ENCODE measurements at places on chromosomes 13 and 19.

- DNase-seq = no peak
Observed at GRCh38 chr13:102815788-102816187, 16.9 kb downstream of the BIVM start.

DNA sequence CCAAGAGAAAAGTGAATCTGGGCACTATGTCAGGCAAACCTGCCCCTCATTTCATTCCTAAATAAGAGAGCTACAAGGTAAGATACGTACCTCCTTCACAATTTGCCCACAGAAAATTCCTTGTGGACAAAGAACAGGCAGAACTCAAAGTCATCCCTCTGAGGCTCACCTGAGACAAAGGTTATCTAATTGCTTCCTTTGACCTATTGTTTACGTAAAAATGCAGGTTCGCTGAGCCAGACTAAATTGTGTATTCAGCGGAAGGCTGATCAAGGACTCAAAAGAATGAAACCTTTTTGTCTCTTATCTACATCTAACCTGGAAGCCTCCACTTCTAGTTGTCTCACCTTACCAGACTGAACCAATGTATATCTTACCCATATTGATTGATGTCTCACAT lies 213.3 kb downstream of the POSTN start:
- DNase-seq = no peak

- peak; percentile 44 for DNase-seq
Observed at GRCh38 chr13:30752201-30752797, 17.0 kb downstream of the ALOX5AP start.

GRCh38 chr13:43389573-43389972 lies 366.2 kb downstream of the DNAJC15 start:
- peak; percentile 57 for DNase-seq

DNA sequence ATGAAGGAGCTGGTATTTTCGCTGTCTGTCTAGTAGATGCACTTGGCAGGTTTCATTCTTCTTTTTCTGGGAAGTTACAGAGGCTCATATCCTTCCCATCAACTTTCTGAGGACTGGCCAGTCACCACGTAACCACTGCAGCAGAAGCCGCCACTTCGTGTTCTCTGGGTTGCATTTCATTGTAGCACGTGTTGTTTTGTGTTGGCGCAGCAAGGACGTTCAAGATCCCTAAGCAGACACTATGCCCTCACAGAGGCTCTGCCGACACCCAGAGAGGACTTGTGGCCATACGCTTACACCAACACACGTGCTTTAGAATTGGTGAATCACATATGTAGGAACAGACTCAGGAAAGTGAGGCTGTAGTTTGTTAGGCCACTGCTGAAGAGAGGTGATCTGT lies 42.2 kb upstream of the TEX29 start:
- DNase-seq = no peak

- no peak for DNase-seq
Observed at GRCh38 chr13:91085127-91085526, 262.4 kb upstream of the MIR17HG start.

DNA sequence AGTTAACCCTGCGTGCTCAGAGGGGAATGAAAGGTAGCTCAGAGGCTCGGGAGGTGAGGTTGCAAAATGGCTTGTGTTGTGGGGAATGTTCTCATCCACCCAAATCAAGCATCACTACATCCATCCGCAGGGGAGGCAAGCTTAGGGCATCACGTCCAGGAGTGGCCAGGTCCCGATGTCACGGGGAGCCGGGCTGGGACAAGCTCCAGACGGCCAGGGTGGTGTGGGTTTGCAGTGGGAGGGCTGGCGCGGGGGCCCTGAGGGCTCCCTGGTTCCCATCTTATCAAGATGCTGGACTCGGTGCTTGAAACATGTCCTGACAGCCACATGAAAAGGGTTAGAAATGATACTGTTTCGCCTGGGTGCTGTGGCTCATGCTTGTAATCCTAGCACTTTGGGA lies 25.8 kb downstream of the EPN1 start:
- DNase-seq = no peak

GRCh38 chr19:911197-912033 lies 1.6 kb downstream of the R3HDM4 start:
- no peak for DNase-seq

DNA sequence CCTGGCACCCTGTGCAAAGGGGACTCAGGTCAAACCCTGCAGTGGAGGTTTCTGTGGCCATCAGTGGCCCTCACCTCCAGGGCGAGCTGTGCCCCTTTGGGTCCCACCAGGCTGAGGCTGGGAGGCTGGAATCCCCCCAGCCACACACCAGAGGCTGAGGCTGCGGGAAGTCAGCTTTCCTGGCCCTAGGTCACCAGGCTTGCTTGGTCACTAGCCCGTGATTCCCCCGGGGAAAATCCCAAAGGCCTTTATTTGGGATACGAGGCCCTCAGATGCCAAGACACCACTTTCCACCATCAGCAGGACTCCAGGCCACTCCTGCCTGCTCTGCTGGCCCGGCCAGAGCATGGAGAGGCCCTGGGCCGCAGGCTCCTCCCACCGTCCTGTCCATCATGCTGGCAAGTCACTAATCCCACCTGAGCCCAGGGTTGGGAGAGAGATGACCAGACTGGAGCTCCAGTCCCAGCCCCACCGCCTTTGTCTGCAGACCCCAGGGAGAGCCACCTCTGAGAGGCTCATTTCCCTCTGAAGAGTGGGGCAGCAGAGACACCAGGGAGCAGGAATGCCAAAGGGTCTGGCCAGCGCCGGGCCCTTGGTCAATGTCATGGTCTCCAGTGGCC lies 4.7 kb downstream of the NKPD1 start:
- no peak for DNase-seq

GRCh38 chr13:32232263-32232662 lies 82.9 kb downstream of the ZAR1L start:
- no peak for DNase-seq

GRCh38 chr13:83297586-83298290 lies 584.5 kb downstream of the SLITRK1 start:
- peak; percentile 39 for DNase-seq

- no peak for DNase-seq
Observed at GRCh38 chr19:482186-483041, 13.9 kb upstream of the MADCAM1 start.

GRCh38 chr19:35054626-35055025 lies 13.1 kb downstream of the HPN start:
- DNase-seq = no peak

DNA sequence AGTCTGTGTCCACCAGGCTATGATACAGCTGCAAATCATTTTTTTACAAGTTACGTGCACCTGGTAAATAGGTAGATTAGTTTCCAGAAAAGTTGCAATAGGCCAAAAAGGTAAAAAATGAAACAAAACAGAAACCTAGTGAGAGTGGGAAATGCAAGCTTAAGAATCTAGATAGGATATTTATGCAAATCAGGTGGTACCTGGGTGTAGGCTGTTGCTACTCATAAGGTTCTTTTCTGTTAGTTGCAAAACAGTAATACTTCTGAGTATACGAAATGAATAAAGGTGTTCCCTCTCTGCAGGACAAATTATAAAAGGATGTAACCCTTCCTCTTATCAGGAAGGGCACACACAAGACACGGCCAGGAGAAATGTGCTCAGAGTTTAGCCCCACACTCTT lies 97.9 kb downstream of the UGGT2 start:
- DNase-seq = no peak

- no peak for DNase-seq
Observed at GRCh38 chr19:1132552-1133383, 29.0 kb downstream of the GPX4 start.

- DNase-seq = peak; percentile 47
Observed at GRCh38 chr19:16185768-16186123, 536 bp downstream of the FAM32A start.

DNA sequence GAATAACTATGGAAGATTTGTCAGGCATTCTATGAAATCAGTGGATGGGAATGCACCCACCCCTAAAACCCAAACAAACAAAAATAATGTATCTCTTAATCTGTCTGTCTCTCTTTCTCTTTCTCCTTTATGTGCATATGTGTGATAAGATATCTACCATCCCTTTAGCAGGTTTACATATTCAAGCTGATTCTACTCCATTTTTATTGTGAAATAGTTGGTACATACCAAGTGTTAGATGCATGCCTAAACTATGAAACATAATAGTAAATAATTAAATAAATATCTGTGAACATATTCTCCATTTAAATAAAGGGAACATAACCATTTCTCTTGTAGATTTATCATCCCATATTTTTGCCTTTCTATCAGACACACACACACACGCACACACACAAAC lies 121.8 kb upstream of the PCDH9 start:
- peak; percentile 69 for DNase-seq

GRCh38 chr13:66089711-66090110 lies 1140.4 kb downstream of the PCDH9 start:
- no peak for DNase-seq

- peak; percentile 47 for DNase-seq
Observed at GRCh38 chr13:43629691-43630480, 156.9 kb downstream of the ENOX1 start.

GRCh38 chr13:21234526-21234925 lies 58.1 kb downstream of the MRPL57 start:
- no peak for DNase-seq

DNA sequence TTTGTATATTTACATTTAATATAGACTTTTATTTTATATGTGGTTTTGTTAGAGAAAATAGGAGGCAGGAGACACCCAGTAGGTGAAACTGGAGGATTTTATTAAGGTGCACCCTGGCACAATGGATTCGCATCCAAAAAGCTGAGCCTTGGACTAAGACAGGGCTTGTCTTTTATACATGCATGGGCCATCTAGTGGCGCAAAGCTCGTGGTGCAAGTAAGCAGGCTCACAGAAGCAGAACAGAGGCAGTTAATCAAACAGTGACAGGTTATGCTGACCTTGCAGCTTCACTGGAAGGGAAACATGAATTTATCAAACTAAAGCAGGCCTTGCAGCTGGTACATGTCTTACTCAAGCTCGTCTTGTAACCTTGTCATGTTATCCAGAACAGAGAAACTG lies 58.8 kb upstream of the ZNF681 start:
- DNase-seq = peak; percentile 69

GRCh38 chr13:74043237-74043636 lies 91.0 kb downstream of the KLF12 start:
- no peak for DNase-seq

- peak; percentile 8 for DNase-seq
Observed at GRCh38 chr13:66077132-66077689, 1152.9 kb downstream of the PCDH9 start.

- no peak for DNase-seq
Observed at GRCh38 chr13:93226065-93226622, 463 bp upstream of the GPC6 start.

DNA sequence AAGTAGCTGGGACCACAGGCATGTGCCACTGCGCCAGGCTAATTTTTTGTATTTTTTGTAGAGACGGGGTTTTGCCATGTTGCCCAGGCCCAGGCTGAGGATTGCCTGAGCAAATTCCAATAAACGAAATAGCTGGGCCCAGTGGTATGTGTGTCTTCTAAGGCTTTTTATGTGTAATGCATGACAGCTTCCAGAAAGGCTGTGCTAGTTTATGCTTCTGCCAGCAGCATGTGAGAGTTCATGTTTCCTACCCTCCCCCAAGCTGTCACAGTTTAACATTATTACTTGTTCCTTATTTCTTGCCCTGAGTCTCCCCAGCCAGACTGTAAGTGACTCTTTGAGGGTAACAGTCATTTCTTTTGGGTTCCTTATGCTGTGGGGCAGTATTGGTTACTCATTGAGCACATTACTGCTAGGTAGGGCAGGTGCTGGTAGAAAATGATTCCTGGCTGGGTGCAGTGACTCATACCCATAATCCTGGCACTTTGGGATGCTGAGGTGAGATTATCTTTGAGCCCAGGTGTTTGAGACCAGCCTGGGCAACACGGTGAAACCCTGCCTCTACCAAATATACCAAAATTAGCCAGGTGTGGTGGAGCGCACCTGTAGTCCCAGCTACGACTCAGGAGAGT lies 13.6 kb downstream of the GPATCH1 start:
- no peak for DNase-seq

DNA sequence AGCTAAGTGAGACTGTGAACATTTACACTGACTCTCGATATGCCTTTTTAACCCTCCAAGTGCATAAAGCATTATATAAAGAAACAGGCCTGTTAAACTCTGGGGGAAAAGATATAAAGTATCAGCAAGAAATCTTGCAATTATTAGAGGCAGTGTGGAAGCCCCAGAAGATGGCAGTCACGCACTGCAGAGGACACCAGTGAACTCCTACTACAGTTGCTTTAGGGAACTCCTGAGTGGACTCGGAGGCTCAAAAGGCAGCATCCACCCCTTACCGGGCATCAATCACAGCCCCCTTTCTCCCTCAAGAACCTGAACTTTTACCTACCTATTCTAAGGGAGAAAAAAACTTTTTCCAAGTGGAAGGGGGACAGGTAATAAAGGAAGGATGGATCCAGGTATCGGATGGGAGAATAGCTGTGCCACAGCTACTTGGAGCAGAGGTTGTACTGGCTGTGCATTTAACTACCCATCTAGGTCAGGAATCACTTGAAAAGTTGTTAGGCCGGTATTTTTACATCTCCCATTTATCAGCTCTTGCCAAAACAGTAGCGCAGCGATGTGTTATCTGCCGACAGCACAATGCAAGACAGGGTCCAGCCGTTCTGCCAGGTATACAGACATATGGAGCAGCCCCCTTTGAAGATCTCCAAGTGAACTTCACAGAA lies 80.1 kb downstream of the ZNF486 start:
- peak; percentile 36 for DNase-seq

DNA sequence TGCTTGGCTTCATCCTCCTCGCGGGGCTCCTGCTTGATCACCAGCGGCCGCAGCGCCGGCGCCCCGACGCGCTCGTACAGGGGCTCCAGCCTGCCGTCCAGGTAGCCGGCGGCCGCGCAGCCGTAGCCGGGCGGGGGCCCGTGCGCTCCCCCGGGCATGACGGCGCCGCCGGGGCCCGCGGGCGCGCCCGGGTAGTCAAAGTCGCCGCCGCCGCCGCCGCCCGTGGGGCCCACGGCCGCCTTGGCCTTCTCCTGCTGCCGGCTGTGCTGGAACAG lies 497 bp downstream of the CEBPA start:
- no peak for DNase-seq

- DNase-seq = no peak
Observed at GRCh38 chr13:27091451-27091850, 80.2 kb downstream of the USP12 start.

DNA sequence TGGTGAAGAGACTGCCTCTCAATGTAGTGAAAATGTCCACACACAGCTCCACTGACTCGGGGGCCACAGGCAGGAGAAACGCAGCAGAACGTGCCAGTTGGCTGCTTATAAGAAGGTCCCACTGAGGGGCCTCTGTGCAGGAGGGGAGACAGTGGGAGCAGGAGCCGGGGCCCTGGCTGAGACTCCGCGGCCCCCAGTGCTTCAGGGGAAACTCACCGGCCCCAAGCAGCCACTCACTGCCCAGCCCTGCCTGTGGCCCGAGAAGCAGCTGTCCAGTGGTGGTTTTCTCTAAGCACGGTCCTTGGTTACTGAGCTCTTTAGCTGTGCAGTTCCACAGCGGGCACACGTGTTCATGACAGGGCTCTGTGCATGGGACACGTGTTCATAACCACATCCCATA lies 91.9 kb upstream of the MCF2L start:
- DNase-seq = no peak
